ENCODE measurements at places on chromosomes 3 and 15. TPM values are rescaled to one million over a fixed set of nuclear protein-coding genes. Genes with fewer than 3 reads are reported as not detected.
A peak's percentile ranks its signal among the peaks of the same experiment; 100 is the strongest.

Gene DGKG
- total RNA-seq: 11.2 TPM

GRCh38 chr15:65077981-65078352, 1.4 kb downstream of the KBTBD13 start:
- H3K36me3 ChIP-seq: no peaks in the 10 kb centered on the region
- H3K27me3 ChIP-seq: no peaks in the 10 kb centered on the region
- peaks cover 21% of the 10 kb centered on the region for H3K4me1 ChIP-seq
- H3K4me3 ChIP-seq: peak overlapping the region; percentile 35
- DNase-seq: peak; percentile 61

DNA sequence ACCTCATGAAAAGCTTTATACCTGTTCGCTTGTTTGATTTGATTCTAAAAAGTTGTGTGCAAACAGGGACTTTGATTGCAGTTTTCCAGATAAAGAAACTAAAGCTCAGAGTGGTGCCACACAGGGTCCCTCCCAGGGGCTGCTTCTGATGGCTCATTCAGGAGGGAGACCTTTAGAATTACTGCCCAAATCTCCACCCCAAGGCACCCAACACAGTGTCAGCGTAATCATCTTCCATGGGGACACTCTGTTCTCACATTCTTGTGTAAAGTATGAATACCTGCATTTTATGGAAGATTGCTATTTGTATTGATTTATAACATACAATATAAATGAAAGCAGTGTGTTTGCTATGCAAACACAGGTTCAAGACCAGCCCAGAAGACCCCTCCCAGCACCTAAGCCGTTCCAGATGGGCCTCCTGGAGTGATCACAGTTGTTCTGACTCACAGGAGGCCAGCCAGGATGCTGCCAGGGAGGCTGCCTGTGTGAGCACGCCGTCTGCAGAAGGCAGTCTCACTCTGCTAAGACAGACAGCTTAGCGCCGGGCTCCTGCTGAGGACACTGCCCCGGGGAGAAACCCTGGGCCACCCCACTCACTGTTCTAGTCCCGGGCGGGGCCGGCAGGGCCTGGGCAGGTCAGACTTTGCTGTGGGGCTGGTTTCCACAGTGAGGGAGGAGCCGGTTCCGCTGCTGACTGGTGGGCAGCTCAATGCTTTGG, 185.6 kb downstream of the FAM43A start:
- H3K27me3 ChIP-seq: no peaks in the 10 kb centered on the region
- no peaks in the 10 kb centered on the region for H3K36me3 ChIP-seq
- peaks cover 15% of the 10 kb centered on the region for H3K4me1 ChIP-seq
- H3K4me3 ChIP-seq: no peak overlapping the region
- H3K27ac ChIP-seq: peak overlapping the region; percentile 2

DNA sequence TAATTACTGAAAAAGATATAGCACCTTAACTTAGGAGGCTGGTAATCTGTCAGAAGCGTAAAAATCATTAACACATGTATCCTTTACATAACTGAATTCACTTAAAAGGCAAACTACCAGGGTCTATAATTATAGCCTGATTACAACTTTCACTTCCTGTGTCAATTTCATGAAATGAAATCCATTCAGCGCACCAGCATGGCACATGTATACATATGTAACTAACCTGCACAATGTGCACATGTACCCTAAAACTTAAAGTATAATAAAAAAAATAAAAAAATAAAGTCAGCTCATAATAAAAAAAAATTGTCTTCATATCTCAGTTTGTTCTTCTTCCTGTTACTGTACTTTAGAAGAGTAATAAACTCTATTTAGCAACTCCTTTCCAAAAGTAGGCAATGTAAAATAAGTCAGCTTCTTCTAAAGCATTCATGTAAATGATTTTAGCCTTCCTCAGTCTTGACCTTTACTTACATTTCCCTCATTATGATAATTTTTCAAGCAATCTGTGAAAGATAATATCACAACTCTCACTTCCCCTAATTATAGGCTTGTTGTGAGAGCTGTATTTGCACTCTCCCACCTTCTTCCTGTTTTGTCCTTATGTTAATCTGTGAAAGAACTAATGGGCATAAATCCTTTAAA, 50.1 kb downstream of the KBTBD8 start:
- H3K4me3 ChIP-seq: no peak overlapping the region
- DNase-seq: no peak
- H3K36me3 ChIP-seq: no peaks in the 10 kb centered on the region
- no peaks in the 10 kb centered on the region for H3K4me1 ChIP-seq
- no peak overlapping the region for H3K27ac ChIP-seq

DNA sequence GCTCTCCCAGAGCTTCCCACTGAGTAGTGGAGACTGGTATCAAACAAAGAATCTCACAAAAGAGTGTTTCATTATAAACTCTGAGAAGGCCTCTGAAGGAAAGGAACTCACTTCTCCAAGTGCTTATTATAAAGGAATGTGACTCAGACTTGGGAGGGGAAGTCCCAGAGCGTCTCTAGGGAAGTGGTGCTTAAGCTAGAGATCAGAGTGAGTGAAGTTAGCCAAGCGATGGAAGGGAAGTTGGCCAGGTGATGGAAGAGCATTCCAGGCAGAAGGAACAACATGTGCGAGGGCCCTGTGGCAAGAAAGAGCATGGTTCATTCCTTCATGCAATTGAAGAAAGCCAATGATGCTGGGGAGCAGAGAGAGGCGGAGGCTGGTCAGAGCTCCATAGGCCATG, 2.3 kb downstream of the XYLB start:
- no peak for DNase-seq
- H3K27me3 ChIP-seq: no peaks in the 10 kb centered on the region
- no peak overlapping the region for H3K4me3 ChIP-seq
- H3K36me3 ChIP-seq: no peaks in the 10 kb centered on the region
- H3K4me1 ChIP-seq: no peaks in the 10 kb centered on the region

Gene CCDC9B
- 26.3 TPM for total RNA-seq

Gene TLE3
- 35.3 TPM for total RNA-seq

GRCh38 chr3:129482721-129483120, 42.7 kb downstream of the IFT122 start:
- H3K27me3 ChIP-seq: no peaks in the 10 kb centered on the region
- H3K36me3 ChIP-seq: no peaks in the 10 kb centered on the region
- H3K27ac ChIP-seq: peak overlapping the region; percentile 10

DNA sequence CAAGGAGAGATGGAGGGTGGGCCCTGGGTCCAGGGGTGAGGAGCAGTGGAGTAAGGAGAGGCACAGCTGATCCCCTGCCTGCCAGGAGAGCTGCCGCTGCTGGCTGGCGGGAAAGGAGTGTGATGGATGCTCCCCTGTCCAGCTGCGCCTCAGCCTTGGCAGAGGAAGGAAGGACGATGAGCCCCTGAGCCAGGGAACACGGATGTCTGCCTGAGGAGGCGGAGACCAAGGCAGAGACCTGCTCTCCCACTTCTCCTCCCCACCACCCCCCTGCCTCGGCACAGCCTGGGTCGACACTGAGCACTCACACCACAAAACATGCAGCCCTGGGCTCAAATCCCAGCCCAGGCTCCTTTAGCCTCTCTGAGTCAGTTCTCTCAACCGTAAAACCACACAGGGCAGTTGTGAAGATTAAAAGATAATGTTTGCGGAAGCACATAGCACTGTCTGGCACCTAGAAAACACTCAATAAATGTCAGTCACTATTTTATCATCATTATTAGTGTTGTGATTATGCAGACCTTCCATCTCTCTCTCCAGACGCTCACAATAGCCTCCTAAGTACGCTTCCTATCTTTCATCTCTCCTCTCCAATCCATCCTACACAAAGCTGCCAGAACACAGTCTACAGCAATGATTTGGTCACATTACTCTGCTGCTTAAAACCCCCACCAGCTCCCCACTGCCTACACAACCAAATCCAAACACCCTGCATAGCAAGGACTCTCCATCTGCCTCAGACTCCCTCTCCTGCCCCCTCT, 52.2 kb downstream of the SEMA5B start:
- H3K36me3 ChIP-seq: no peaks in the 10 kb centered on the region
- no peak overlapping the region for H3K27ac ChIP-seq
- no peak overlapping the region for H3K4me3 ChIP-seq

Gene SPESP1
- total RNA-seq: 1.7 TPM

- no peak overlapping the region for H3K4me3 ChIP-seq
- H3K27me3 ChIP-seq: no peaks in the 10 kb centered on the region
- H3K4me1 ChIP-seq: no peaks in the 10 kb centered on the region
- DNase-seq: no peak
- no peak overlapping the region for H3K27ac ChIP-seq
- no peaks in the 10 kb centered on the region for H3K36me3 ChIP-seq
These were observed 8.3 kb upstream of the PLCH1 start for GRCh38 chr3:155753038-155753639.

Gene ZBED2
- not detected for total RNA-seq

DNA sequence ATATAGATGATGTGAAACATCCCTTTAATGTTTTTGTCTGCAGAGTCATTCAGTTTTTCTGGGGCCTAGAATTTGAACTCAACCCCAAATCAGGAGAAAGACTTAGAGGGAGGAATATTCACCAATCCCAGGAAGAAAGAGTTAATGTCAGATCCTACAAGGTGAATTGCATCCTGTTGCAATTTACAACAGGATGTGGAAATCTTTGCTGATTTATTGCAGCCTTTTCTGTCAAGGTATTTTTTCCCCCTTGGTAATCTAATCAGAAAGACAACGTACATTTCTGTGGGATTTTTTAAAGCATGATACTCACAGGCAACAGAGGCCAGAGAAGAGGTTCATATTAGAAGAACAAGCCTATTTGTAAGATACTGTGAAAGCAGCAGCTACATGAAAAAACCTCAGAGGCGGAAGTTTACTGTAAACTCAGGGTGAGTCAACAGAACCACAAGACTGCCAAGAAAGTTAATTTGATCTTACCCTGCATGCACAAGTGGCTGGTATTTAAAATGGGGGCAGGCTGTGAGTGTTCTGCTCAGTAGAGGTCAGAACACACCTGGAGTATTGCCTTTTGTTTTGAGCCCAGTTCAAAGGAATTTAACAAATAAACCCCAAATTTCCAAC, 531.9 kb downstream of the AGBL1 start:
- H3K36me3 ChIP-seq: no peaks in the 10 kb centered on the region
- no peak overlapping the region for H3K4me3 ChIP-seq
- H3K27ac ChIP-seq: peak overlapping the region; percentile 71
- no peaks in the 10 kb centered on the region for H3K27me3 ChIP-seq
- peaks cover 23% of the 10 kb centered on the region for H3K4me1 ChIP-seq

Gene CEP97
- total RNA-seq: 15.0 TPM
